HTR-8/SVneo (cell line): ENCODE measurements at places on chromosomes 12 and 14.

DNA sequence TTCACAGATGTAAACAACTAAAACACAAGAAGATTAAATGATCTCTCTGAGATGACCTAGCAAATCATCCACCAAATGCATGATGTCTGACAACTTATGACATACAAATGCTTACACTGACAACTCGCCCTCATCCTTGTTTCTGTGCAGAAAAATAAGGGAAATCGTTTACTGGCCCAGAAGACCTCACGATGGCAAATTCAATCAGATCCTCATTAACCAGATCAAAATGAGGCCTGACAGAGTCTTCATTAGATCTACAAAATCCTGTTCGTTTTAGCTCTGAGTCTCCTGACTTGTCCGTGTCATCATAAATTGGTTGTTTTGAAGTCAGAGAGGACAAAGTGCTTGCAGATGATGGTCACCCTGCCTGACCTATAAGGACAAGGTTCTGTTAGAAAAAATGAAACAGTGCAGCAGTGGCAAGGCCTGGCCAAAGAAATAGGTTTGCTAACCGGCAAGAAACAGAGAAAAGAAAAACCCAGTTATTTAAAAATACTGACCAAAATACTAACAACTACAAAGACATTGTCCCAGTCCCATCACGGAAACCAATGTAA, 109.5 kb downstream of the BTG1 start:
- no peak for DNase-seq

DNA sequence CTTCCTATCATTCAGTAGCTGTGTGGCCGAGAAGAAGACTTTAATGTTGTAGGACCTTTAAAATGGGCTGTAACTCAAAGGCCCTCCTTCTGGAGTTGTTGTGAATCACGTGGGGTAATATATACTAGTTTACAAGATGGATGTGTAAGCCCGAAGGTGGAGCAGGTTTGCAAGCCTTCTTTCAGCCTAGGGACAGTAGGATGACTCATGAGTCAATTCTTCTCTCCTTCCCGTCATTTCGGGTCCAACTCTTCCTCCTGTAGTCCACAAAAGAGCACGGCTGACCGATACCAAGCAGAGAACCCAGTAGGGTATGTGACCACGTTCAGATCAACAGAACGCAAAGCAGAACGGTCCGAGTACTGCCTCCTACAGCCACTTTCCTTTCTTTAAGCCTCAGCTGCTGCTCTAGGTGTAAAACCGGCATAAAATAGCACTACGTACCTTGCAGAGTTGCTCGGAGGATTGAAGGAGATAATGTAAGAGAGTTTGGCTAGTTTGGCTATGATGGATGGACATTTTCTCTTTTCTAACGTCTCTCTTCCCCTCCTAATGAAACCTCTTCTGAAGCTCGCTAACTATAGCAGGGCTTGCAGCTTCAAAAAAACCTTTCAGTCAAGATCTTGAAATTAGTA, 1.3 kb upstream of the RASSF3 start:
- peak; percentile 70 for DNase-seq

DNA sequence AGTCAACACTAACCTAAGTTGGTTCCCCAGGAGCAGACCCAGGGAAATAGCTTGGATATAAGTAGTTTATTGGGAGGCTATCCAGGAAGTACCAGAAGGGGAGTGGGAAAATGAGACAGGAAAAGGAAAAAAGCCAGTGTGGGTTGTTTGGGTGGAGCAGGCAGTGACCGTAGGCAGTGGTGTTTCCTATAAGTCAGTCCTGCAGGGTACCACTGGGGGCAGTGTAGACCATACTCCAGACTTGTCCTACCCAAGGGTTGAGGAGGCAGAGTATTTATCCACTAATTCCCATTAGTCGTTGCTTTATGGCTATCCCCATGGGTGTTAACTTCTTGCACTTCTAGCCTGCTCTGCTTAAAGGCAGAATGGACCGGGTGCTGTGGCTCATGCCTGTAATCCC, 6.4 kb upstream of the CCDC60 start:
- DNase-seq: no peak

DNA sequence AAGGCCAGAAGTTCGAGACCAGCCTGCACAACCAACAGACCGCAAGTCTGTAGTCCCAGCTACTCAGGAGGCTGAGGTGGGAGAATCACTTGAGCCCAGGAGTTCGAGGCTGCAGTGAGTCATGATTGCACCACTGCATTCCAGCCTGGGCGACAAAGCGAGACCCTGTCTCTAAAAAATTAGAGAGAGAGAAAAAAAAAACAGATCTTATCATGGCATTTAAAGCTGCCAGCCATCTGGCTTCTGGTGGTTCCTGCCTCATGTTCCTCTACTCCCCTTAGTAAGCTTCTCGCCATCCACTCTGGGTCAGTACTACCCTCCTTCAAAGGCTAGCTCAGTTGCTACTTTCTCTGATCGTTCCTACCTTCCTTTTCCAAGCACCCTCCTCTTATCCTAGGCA, 16.1 kb downstream of the CLSTN3 start:
- DNase-seq: no peak

- DNase-seq: no peak
Measured at GRCh38 chr14:51107801-51108200, 12.9 kb upstream of the TRIM9 start.

DNA sequence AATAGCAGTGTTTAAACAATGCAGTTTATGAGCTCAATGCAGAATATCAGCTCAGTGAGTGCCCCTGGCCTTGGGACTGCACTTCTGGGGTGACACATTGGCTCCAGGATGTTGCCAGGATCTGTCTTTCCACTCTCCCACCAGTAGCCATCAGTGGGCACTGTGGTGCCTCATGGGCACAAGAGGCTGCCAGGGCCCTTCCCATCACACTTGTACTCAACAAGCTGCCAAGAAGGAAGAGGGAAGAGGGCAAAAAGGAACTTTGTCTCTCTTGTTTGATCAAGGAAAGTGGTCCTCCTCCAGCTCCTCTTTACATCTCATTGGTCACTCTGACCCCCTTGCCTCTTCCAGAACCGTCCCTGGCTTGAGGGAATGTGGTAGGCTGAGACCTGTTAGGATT, 115.9 kb downstream of the AACS start:
- DNase-seq: no peak

DNA sequence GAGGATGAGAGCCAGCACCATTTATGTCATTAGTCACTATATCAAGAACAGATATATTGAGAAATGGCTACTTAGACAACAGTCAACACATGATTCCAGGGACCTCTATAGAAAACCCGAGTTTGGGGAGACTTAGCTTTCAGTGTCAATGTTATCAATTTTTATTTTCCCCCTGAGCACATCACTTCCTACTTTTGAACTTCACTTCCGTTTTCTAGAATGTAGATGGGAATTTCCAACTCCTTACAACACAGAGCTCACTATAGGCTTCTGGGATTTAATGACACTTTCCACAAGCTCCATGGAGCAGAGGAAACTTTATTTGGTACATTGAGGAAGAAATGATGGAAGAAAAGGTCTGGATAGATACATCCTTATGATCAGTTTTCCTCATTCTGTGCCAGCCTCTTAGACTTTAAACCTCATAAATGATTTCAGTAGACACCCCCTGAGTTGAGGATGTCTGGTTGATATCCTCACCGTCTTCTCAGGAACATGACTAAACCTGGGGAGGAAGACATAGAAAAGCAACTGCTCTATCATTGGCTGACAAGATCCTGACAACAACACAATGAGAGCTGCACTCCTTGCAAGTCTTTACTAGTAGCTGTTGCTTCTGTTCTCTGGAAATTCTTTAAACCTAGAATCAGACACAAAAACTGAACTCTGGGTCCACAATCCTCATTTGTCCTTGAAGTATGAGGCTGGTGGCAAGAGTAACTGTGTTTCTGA, 449.4 kb upstream of the OR4E1 start:
- DNase-seq: no peak

- no peak for DNase-seq
Measured at GRCh38 chr14:69154779-69155178, 1.9 kb upstream of the DCAF5 start.

- DNase-seq: no peak
Measured at GRCh38 chr14:94401083-94401482, 12.7 kb upstream of the SERPINA1 start.

DNA sequence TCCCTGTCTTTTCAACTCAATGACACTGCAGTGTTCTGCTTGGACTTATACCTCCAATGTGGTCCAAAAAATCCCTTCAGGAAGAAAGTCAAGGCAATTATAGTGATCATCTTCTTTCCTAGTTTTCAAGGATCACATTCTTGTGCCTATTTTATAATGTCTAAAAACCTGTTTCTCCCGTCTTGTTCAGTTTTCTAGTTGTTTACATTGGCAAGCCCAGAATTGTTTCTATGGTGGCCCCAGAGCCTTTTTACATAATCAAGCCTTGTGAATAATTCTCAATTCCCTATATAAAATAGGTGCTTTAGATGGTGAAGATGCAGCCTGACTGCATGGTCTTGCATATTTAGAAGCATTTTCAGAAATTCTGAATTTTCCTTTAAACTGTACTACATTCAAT, 14.5 kb upstream of the LDHB start:
- no peak for DNase-seq

- DNase-seq: no peak
Measured at GRCh38 chr12:90899456-90900182, 55.4 kb downstream of the CCER1 start.

GRCh38 chr14:79467835-79468234, 743.5 kb downstream of the DIO2 start:
- no peak for DNase-seq

DNA sequence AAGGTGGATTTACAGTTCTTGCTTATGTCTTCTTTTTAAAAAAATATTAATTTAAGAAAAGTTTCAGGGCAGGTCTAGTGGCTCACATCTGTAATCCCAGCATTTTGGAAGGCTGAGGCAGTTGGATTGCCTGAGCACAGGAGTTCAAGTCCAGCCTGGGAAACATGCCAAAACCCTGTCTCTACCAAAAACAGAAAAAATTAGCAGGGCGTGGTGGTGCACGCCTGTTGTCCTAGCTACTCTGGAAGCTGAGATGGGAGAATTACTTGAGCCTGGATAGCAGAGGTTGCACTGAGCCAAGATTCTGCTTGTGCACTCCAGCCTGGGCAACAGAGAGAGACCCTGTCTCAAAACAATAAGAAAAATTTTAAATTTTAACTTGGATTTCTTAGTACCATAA, 5.4 kb upstream of the TAS2R46 start:
- no peak for DNase-seq

DNA sequence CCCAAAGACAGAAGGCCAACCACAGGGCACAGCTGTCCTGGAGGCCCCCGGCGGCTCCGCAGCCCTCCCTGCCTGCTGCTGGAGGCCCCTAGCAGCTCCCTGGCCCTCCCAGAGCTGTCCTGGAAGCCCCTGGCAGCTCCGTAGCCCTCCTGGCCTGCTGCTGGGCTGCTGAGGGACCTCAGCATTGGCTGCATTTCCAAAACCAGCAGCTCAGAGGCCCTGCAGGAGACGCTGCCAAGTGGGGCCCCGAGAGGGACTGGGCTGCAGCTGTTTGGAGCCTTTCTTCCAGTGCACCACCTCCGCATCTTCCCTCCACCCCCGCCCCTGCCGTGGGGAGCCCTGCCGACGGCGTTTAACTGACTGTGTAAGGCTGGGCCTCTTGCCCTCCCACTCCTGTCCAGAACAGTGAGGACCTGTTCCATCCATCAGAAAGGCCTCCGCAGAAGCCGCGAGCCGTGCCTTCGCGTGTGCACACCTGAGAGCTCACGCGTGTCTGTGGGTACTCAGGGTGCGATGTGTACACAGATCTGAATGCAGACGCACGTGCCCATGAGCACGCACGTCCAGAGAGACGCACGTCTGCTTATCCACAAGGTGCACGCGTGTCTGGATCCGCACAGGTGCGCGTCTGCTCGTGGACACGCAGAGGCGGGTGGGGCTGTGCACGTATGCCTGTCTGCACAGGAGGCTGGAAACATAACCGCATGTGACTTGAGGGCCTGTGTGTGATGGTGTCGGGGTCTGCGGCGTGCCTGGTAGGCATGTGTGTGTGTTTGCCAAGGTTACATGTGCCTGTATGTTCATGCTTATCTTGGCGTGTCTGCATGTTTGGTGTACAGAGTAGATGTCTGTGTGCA, 57.0 kb upstream of the FBRSL1 start:
- no peak for DNase-seq

DNA sequence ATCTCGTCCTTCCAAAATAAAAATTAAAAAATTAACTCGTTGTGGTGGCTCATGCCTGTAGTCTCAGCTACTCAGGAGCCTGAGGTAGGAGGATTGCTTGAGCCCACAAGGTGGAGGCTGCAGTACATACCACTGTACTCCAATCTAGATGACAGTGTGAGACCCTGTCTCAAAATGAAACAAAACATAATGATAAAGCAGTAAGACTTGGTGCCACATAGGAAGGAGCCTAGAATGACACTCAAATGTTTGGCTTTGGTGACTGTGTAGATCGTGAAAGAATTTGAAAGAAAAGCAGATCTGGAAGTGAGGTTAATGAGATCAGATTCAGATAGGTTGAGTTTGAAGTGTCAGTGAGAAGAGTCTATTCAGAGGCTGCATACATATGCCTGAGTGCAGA, 150.1 kb upstream of the ATP2B1 start:
- no peak for DNase-seq

GRCh38 chr14:68230950-68231717, 411.6 kb downstream of the RAD51B start:
- peak; percentile 56 for DNase-seq

DNA sequence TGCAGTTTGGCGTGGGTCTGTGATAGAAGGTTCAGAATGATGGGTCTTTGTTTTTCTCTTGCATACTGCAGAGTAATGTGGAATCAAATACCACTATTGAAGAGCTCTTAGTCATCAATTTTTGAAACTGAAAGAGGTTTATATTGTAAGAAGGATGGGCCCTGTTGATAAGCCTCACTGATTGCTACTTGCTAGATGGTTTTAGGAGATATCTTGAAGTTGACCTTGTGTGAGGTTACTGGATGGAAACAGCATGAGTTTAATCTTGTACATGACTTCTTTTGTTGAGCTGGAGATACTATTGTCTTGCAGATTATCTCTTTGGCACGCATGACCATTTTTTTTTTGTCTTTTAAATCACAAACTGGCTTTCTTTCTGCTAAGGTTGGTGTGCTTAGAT, 13.8 kb downstream of the BICD1 start:
- no peak for DNase-seq

DNA sequence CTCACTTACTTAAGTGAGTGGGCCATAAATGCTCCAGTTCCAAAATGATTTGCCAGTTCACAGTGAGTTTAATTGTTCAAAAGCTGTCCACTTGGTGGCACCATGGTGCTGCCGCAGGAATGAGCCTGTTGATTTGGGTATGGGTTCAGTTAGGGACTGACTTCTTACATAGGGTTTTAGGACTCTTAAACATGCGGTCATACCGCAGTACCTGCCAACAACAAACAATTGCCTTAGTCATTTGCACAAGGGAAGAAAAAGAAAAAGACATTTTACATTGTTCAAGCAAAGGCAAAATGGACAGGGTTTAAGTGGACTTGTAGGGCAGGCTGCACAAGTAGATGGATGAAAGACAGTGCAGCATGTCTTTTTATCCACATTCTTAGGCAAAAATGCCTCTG, 80.0 kb upstream of the DBX2 start:
- DNase-seq: peak; percentile 56

DNA sequence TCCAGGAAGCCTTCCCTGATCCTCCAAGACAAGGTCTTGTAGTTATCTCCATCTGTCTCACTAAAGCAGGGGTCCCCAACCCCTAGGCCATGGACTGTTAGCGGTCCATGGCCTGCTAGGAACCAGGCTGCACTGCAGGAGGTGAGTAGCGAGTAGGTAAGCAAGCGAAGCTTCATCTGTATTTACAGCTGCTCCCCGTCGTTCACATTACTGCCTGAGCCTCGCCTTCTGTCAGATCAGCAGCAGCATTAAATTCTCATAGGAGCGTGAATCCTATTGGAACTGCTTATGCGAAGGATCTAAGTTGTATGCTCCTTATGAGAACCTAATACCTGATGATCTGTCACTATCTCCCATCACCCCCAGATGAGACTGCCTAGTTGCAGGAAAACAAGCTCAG, 12.4 kb upstream of the NFYB start:
- no peak for DNase-seq

- DNase-seq: no peak
Measured at GRCh38 chr14:64715628-64716412, 11.6 kb downstream of the PLEKHG3 start.
